ENCODE measurements at places on chromosomes 5 and 9.
A peak's percentile ranks its signal among the peaks of the same experiment; 100 is the strongest.

- no peak for DNase-seq
These were observed 148.7 kb upstream of the GDNF start for GRCh38 chr5:37988454-37989046.

DNA sequence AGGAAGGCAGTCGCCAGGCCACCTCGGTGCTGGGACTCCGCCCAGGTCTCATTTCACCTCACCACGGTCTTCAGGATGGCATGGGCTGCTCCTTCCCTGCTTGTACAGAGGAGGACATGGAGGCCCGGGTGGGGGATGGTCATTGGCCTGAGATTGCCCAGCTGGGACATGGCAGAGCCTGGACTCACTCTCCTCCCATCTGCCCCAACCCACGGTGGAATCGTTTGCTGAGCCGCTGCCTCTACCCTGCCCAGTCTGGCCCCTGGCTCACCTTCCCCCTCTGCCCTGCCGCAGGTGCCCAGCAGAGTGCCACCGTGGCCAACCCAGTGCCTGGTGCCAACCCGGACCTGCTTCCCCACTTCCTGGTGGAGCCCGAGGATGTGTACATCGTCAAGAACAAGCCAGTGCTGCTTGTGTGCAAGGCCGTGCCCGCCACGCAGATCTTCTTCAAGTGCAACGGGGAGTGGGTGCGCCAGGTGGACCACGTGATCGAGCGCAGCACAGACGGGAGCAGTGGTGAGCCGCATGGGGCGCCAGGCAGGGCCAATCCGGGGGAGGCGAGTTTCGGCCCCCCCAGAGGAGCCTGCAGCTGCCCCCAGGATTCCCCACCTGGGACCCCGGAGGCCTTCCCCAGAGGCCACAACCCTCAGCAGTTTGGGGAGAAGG lies 36.7 kb downstream of the HK3 start:
- no peak for DNase-seq

GRCh38 chr5:159552751-159553150 lies 222.5 kb upstream of the IL12B start:
- DNase-seq = no peak

GRCh38 chr5:33080287-33080686 lies 360.5 kb upstream of the TARS1 start:
- DNase-seq = no peak

GRCh38 chr9:135732569-135733257 lies 30.7 kb downstream of the KCNT1 start:
- no peak for DNase-seq

DNA sequence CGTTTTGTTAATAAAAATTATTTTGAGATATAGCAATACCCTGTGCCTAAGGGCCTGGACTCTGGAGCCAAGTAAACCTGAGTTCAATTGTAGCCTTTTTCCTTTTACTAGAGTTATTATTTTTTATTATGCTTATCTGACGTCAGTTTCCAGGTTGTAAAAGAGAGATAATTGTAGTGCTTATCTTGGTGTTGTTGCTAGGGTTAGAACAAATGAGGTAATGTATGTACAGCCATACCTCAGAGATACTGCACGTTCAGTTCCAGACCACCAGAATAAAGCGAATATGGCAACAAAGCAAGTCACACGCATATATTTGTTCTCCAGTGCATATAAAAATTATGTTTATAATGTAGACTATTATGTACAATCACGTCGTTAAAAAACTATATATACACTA lies 215.0 kb downstream of the VPS13A start:
- no peak for DNase-seq

- peak; percentile 94 for DNase-seq
These were observed at the start of gene ASB6 for GRCh38 chr9:129641750-129642585. ASB6 (minus strand) TSS chr9:129642151; CDS start chr9:129641999, 152 bp downstream.

GRCh38 chr9:68872026-68872501 lies 141.8 kb downstream of the PRKACG start:
- DNase-seq = no peak

DNA sequence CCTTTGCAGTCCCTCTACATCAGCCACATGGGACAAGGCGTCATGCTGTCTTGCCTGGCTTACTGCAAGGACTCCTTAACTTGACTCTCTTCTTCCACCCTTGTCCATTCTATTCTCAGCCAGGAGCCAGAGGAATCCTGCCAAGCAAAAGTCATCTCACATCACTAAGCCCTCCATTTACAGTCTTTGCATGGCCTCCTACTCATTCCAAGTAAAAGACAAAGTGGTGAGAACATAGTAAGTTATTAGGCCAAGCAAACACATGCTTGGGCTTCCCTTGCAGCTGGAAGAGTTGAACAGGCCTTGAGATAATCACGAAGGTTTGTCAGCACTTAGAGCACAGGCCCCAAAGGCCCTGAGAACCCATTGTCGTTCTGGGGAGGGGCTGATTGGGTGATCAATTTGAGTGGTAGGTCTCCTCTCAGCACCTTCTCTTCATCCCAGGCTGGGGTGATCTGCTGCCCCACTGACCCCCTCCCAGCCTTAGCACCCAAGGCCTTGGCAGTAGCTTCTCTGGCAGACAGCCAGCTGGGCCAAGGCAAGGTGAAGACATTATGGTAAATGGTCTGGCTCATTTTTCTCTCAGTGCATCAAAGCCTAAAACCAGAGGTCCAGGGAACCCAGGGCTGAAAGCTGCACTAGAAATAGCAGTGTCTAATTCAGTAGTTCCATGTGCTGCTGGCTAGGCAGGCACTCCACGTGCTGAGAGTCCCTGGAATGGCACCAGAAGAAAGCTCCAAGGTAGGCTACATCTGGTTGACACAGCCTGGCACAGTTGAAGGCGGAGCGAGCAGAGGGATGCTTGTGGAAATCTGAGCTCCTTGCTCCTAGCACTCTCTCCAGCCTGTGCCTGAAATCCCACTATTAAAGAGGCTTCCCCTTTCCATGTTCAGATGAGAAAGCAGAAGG lies 121.4 kb downstream of the ASTN2 start:
- DNase-seq = no peak

GRCh38 chr5:142056816-142057696 lies 44.2 kb upstream of the GNPDA1 start:
- DNase-seq = no peak

DNA sequence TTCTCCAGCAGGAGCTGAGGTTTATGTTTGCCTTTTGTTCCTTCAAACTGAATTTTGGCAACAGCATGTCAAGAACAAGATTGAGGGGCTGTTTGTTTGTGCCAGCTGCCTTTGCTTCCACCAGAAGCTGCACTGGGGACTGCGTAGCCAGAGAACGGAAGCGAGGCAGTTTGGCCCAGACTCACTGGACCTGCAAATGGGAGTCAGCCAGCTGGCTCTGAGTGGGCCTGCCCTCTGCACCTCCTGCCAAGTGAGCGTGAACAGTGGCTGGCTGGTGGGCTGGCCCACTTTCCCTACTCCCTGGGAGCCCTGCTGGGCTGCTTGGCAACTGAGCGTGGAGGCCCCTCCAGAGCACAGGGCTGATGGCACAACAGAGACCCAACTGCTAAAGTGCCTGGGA lies 111.6 kb downstream of the GALNT10 start:
- no peak for DNase-seq

DNA sequence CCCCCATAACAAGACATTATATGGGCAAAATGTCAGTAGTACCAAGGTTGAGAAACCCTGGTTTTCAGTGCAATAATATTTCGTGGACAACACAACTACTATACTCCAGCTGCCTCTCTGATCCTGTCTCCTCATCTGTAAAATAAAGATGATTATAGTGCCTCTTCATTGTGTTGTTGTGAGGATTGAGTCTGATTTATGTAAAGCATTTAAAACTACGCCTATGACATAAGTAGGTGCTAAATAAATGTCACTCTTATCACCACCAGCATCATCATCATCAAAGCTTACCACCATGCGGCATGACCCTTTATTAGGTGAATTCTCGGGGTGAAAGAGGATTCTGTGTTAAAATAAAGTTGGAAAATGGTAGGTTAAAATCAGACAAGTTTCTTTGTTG lies 67.8 kb upstream of the IFNE start:
- no peak for DNase-seq

DNA sequence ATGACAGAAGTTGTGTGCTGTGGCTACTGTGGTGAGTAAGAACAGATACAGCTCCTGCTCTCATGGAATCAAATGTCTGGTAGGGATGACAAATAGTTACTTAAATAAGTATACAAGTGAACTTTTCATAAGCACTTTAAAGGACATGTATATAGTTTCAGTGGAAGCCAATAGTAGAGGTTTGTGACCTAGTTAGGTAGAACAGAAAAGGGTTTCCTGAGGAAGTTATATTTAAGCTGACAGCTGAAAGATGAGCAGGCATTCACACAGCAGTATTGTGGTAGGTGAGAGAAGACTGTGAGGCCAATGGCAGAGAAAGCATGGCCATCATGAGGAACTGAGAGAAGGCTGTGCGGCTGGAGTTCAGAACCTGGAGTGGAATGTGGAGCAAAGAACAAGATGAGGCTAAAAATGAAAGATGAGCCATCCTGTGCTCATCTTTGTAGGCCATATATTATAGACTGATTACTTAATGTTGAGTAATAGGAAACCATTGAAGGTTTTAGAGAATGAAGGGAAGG lies 15.4 kb downstream of the FAM174A start:
- no peak for DNase-seq

- no peak for DNase-seq
These were observed 48.0 kb downstream of the CAMK2A start for GRCh38 chr5:150241298-150242160.

GRCh38 chr9:99392986-99393385 lies 170.9 kb downstream of the SEC61B start:
- no peak for DNase-seq

DNA sequence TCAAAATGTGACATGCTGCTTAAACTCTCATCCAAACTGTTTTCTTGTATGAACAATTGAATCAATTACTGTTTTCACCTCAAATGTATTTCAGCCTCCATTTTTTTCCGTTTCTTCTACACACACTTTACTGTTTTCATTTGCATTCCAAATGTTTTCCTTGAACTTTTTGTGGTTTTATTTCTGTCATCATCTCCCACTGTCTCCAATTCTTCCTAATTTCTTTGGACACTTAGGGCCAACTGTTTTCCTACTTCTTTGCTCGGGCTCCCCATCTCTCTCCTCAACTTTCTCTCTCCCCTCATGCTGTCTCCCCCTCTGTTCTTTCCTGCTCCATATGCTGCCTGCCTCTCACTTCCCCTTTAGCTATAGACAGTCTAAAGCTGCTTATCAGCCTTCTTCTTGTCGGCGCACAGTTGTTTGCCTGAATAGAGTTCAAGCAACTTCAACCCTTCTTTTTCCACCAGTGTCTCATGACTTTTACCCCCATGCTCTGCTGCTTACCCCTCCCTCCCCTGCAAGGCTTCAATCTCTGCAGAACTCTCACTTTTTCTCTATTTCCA lies 443.4 kb downstream of the DTWD2 start:
- no peak for DNase-seq

- DNase-seq = no peak
These were observed 58.7 kb downstream of the PRDM6 start for GRCh38 chr5:123147741-123148140.

- DNase-seq = no peak
These were observed 4.1 kb downstream of the PAX5 start for GRCh38 chr9:37029776-37030610.

GRCh38 chr5:173902743-173903142 lies 14.6 kb downstream of the CPEB4 start:
- DNase-seq = no peak

DNA sequence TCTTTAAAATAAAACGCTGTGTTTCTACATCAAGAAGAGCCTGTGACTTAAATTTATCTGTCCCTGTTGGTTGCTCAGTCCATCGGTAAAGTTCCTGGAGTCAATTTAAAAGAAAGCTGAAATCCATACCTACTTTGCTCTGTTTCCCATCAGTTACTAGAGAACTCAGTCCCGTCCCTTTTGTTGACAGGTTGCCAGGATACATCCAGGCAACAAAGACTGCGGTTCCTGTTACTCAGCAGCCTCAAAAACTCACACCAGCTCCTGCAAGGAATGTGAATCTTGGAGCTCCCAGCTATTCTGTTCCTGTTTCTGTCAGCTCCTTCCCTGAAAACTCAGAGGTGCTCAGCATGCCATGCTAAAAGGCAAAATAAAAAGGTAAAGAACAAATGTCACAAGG lies at the start of gene ZNF474:
Gene ZNF474, plus strand, starts transcription at position 241 of the 400 bp plus-strand sequence. CDS start 22,445 bp downstream, outside the sequence.
- DNase-seq = no peak

DNA sequence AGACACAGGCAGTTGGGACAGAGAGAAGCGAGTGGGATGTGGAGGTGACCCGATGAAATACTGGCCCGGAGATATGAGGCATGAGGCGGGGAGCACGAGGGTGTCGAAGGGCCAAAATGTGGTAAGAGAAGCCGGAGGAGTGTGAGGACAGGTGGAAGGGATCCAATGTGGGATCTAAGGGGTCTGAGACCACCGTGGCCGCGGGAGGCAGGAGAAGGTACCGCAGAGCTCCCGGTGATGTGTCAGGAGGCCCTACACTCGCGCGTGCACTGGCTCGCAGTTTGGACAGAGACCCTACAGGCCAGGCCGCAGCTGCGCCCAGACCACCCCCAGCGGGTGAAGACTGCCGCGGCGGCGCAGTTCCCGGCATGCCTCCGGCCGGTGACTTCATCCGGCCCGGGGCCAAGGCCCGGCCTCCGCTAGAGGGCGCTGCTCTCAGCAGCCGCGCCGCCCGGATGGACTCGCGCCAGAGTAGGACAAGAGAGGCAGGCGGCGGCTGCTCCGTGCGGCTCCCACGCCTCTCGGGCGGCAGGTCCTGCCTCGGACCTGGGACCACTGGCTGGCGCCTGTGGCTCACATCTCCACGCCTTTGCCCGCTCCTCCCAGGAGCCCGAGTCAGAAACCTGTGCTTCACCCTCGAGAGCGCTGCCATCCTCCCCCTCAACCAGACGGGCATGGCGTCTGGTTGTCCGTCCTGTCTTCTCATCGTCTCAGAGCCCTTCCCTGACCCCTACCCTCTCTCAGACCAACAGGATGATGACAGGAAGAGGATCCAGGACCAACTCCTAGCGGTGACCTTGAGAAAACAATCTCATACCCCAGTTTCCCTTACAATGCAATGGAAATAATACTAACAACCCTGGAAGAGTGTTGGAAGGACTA lies 35.4 kb upstream of the STING1 start:
- DNase-seq = peak; percentile 92

GRCh38 chr9:132729235-132729890 lies 59.1 kb downstream of the GTF3C4 start:
- no peak for DNase-seq

- no peak for DNase-seq
These were observed 137.1 kb downstream of the GABRB2 start for GRCh38 chr5:161409471-161409870.

- no peak for DNase-seq
These were observed 12.3 kb downstream of the KIF4B start for GRCh38 chr5:155025895-155026294.

GRCh38 chr9:108474356-108474755 lies 381.4 kb downstream of the ACTL7B start:
- no peak for DNase-seq

Measured in activated CD4-positive, alpha-beta memory T cell treated with anti-CD3 and anti-CD28 coated beads, Interleukin-2, amount 10 ng/mL, durations not matched to agents 7 days and 5 days (primary cell).